ENCODE measurements at places on chromosomes 4 and X.

DNA sequence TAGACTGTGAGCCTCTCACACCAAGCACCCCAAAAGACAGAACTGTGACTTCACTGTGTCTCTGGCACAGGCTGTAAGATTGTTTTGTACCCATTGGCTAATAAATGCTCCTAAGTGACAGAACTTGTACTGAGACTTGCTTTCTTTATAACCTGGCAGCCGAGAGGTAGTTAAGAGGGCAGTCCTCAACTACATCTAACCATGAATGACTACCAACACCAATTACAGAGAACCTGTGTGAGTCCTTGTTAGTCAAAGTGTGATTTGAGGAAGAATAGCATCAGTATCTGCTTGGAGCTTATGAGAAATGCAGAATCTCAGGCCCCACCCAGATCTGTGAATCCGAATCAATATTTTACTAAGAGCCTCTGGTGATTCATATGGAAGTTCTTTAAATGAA lies 154.0 kb upstream of the FTHL17 start:
- DNase-seq = no peak

GRCh38 chr4:188423039-188423438 lies 283.8 kb downstream of the TRIML1 start:
- peak; percentile 68 for DNase-seq

DNA sequence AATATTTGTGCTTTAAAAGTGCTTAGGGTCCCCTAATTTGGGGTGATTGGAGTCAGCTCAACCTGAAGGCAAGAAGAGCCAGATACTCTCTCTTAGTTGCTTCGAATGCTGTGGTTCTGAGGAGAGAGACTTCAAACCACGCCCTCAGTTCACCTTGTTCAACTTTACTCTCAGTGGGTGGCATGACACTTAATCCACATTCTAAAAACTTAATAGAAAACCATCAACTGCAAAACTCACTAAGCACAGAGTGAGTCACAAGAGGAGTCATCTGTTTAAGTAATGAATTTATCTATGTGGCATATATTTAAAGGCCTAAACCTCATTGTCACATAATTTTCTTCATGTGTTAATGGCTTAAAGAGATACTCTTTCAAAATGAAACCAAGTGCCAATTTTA lies 99.5 kb upstream of the SLC4A4 start:
- peak; percentile 95 for DNase-seq

- DNase-seq = no peak
Measured at GRCh38 chrX:120453985-120454384, 15.1 kb downstream of the LAMP2 start.

DNA sequence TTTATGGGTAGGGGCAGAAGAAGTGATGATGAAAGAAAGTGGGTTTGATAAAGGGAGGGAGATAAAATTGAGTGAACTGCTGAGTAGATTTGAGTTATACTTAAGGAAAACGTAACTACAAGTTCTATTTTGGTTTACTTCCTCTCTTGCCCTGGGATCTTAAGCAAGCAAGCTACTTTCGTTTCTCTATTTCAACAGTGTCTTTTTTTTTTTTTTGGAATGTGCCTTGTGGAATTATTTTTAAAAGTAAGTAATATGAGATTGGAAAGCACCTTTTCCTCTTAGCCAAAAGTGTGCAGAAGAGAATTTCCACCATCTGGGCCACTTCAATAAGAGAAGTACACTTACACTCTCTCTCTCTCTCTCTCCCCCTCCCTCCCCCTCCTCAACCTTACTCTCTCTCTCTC lies 16.0 kb upstream of the C4orf36 start:
- peak; percentile 40 for DNase-seq

DNA sequence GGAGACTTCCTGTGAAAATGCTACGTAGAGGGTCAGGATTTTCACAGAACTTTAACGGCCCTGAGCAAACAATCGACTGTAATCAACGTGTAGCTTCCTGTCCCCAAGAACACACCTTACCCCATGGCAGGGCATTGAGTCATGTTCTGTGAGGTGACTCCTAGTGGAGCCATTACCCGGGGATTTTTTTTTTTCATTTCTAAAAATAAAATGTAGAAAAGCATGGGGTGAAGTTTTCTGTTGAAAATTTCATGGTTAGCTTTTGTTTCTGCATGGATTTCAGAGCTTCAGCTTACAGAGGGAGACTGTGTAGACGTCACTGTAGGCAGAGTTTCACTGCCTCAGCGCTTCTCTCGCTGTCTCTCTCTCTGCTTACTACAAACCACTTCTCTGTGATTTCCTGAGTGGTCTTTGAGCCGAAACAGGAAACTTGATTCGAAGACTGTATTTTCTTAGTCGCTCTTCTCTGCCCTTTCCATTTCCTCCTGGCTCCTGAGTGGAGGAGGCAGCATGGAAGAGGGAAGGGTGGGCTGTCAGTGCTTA lies 111.7 kb downstream of the NFKB1 start:
- DNase-seq = no peak

DNA sequence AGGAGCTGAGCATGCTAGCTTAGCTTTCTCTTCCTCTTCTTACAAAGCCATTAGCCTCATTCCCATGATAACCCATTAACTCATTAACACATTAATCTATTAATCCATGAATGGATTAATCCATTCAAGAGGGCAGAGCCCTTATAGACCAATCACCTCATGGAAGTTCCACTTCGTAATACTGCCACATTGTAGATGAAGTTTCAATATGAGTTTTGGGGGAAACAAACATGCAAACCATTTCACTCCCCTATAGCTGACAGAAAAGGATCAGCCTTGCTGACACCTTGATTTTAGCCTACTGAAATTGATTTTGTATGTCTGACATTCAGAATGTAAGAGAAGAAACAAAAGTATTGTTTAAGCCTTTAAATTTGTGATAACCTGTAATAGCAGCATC lies 251.8 kb upstream of the GALNTL6 start:
- DNase-seq = no peak
